ENCODE measurements at places on chromosomes 2 and 18. TPM values are rescaled to one million over a fixed set of nuclear protein-coding genes. Genes with fewer than 3 reads are reported as not detected.

- no peaks in the 10 kb centered on the region for H3K36me3 ChIP-seq
- H3K27ac ChIP-seq: no peak overlapping the region
- no peaks in the 10 kb centered on the region for H3K4me1 ChIP-seq
- DNase-seq: peak; percentile 18
Measured at GRCh38 chr2:242030858-242031257, 161.3 kb downstream of the RTP5 start.

- DNase-seq: peak; percentile 87
- H3K27ac ChIP-seq: peak overlapping the region; percentile 98
- H3K36me3 ChIP-seq: peaks cover 6% of the 10 kb centered on the region
- no peaks in the 10 kb centered on the region for H3K27me3 ChIP-seq
- H3K4me1 ChIP-seq: peaks cover 45% of the 10 kb centered on the region
- peak overlapping the region; percentile 96 for H3K4me3 ChIP-seq
Measured at GRCh38 chr2:218396688-218397462, 2.8 kb upstream of the CTDSP1 start.

BCL2 gene
- total RNA-seq: 6.5 TPM

ACADL gene
- 1.4 TPM for total RNA-seq

CAPN14 gene
- total RNA-seq: 0.22 TPM

IAH1 gene
- total RNA-seq: 71.0 TPM

DNA sequence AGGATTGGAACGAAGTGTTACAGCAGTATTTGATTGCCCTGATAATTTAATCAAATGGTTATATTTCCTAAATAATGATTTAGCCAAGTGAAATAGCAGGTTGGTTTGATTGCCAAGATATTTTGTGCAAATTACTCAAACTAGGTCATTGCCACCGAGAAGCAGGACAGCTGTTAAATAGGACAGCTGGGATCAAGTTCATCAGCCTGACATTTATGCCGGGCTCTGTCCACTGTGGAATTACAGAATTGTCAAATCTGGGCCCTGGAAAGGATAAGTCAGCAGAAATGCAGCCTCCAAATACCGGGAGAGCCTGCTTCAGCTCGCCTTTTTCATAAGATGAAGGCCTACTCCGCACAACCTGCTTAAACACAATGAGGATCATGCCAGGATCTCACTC lies 73.9 kb upstream of the RPL31 start:
- H3K27me3 ChIP-seq: no peaks in the 10 kb centered on the region
- H3K36me3 ChIP-seq: peaks cover 19% of the 10 kb centered on the region
- peak; percentile 34 for DNase-seq
- H3K4me1 ChIP-seq: no peaks in the 10 kb centered on the region
- H3K4me3 ChIP-seq: no peak overlapping the region

DNA sequence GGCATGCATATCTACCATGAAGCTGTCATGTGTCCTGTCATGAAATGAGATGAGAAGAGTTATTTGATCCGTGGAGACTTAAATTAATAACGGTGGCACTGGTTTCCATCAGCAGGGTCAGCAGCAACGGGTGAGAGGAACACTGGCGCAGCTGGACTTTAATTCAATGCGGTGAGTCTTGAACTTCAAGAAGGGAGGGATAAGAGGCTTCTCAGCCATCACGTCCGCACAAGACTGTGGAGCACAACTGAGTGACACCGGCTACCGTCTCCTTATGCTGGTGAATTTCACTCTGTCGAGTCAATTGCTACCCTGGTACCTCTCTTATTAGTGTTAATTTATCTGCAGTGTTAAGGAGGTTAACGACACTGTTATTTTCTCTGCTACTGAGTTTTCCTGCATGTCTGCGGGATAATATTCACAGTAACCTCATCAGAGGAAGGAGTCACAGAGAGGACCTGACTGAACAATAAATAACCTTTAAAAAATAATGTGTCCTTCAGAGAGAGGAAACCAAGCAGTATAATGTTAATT lies 236.8 kb downstream of the EPHA4 start:
- H3K4me1 ChIP-seq: no peaks in the 10 kb centered on the region
- H3K36me3 ChIP-seq: no peaks in the 10 kb centered on the region
- no peaks in the 10 kb centered on the region for H3K27me3 ChIP-seq
- H3K4me3 ChIP-seq: no peak overlapping the region
- H3K27ac ChIP-seq: no peak overlapping the region

CYTIP gene
- 3.3 TPM for total RNA-seq

GRCh38 chr2:128305555-128306080 lies 13.1 kb downstream of the HS6ST1 start:
- H3K4me1 ChIP-seq: peaks cover 75% of the 10 kb centered on the region
- no peak overlapping the region for H3K4me3 ChIP-seq
- H3K36me3 ChIP-seq: no peaks in the 10 kb centered on the region
- DNase-seq: no peak

- no peak for DNase-seq
- H3K36me3 ChIP-seq: no peaks in the 10 kb centered on the region
- H3K27ac ChIP-seq: no peak overlapping the region
Measured at GRCh38 chr2:60479226-60480088, 74.0 kb downstream of the BCL11A start.

RASGRP3 gene
- 56.3 TPM for total RNA-seq

DNA sequence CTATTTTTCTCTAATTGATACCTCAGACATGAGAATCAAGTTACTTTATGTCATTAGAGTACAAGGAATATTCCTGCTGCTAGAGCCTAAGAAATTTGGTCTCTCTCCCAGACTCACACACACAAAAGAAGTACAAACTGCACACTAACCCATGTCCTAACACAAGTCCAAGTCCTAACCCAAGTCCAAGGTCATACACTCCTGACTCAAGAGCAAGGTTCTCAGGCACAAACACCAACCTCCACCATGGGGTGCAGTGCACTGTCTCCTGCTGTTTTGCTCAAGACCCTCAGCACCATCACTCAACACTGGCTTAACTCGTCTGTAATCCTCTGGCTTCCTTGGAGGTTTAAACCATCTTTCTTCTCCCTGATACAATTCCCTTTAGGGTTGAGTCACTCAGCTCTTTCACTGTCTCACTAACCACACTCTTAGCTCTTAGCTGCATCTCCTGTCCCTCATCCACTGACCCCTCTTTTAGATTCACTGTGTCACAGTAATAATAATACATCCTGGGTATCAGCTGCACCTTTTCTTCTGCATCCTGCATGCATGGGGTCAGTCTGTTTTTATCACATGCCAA lies 129.8 kb downstream of the BCL2L11 start:
- H3K27ac ChIP-seq: no peak overlapping the region
- no peaks in the 10 kb centered on the region for H3K27me3 ChIP-seq
- no peak for DNase-seq
- H3K36me3 ChIP-seq: no peaks in the 10 kb centered on the region

CHRND gene
- total RNA-seq: 0.19 TPM

DNA sequence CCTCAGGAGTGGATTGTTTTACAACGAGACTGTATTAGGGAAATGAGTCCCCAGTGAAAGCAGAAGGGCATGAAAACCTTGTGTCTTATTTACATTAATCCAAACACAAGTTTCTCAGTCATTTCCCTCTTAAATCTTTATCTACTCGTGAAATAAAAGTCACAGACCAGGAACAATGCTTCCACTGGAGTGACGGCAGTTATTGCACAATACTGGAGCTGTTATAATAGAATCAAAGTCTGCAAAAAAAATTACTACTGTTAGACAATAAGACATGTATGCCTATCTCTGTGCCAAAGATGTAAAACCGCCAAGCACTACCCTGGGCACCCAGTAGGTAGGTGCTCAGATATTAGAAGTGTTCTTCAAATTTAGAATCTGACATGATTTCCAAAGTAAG lies 375.5 kb downstream of the ZNF521 start:
- H3K36me3 ChIP-seq: no peaks in the 10 kb centered on the region
- no peak for DNase-seq
- H3K4me1 ChIP-seq: no peaks in the 10 kb centered on the region
- H3K4me3 ChIP-seq: no peak overlapping the region
- no peak overlapping the region for H3K27ac ChIP-seq

DNA sequence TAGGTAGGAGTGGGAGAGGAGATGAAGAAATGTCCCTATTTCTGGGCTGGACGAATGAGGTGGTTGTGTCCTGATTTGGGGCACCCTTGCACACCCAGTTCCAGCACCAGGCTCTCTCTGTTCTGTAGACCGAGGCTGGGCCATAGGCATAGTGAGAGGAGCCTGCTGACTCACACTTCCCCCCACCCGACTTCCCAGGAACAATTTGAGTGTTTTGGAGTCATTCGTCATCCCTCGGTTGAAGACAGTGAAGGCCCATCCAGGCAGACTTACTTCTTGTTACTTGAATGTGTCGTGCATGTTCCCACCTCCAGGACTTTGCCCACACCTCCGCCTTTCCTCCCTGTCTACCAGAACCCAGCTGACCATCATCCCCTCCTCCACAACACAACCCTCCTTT lies 179.1 kb downstream of the HAUS1 start:
- H3K27ac ChIP-seq: no peak overlapping the region
- no peaks in the 10 kb centered on the region for H3K27me3 ChIP-seq
- H3K4me1 ChIP-seq: no peaks in the 10 kb centered on the region
- no peak overlapping the region for H3K4me3 ChIP-seq

Data from right atrium auricular region (tissue), 2 donors.